EH (cell line): ENCODE measurements at places on chromosomes 1 and 21.

DNA sequence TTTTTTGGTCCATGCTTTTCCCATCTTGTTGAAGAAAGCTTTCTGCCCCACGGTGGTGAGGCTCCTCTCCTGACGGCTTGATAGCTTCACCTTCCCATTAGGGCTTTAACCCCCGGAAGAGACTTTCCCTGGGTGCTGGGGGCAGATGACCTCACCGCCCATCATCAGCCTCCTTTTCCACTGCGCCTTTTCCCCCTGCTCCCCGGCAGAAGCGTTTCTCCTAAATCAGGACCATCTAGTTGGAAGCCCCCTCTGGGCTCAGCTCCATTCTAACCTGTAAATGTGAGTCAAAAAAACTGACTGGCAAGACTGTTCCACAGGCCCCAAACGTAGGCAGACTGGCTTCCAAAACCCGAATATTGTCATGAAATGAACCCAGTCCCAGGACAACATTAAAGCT is 6.7 kb downstream of the POFUT2 start:
- DNase-seq, result no peak

DNA sequence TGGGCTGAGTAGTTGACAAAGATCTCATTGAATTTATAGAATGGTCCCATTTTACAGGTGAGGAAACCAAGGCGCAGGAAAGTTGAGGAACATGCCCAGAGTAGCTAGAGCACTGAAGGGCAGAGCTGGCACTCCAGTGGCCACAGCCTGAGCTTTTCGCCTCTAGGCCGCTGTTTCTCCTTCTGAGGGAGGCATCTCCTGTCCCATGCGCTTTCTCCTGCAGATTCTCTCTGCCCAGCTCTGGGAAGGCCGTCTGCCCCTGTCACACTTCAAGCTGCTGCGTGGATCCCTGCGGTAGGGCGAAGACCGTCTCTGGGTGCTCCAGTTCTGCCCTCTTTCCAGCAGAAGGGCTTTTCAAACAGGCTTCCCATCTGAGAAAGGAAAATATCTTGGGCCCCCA is 159.9 kb downstream of the ACTL8 start:
- no peak for DNase-seq

DNA sequence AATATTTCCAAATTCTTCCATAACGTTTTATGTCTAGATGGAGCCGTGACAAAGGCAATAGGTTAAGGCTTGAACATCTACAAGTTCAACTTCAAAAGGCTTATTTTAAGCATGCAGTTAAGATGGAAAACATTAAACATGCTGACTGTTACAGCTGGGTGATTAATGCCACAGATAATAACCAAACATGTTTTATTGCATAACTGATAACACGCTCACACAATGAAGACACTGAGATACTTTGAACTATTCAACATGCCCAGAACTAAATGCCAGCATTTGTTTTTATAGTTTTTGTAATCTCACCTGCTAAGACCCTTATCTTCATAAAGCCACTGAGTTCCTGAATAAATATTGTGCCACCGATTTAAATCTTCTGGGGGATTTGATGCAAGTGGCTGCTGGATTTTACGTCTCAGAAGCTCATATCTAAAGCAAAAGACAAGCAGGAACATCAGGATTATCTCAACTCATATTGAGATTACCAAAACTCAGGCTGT is 310.4 kb downstream of the KCTD3 start:
- no peak for DNase-seq

- DNase-seq, result peak; percentile 87
Observed at GRCh38 chr1:95041491-95042165, 31.1 kb downstream of the ALG14 start.
